ENCODE measurements at places on chromosomes 2 and 18.

DNA sequence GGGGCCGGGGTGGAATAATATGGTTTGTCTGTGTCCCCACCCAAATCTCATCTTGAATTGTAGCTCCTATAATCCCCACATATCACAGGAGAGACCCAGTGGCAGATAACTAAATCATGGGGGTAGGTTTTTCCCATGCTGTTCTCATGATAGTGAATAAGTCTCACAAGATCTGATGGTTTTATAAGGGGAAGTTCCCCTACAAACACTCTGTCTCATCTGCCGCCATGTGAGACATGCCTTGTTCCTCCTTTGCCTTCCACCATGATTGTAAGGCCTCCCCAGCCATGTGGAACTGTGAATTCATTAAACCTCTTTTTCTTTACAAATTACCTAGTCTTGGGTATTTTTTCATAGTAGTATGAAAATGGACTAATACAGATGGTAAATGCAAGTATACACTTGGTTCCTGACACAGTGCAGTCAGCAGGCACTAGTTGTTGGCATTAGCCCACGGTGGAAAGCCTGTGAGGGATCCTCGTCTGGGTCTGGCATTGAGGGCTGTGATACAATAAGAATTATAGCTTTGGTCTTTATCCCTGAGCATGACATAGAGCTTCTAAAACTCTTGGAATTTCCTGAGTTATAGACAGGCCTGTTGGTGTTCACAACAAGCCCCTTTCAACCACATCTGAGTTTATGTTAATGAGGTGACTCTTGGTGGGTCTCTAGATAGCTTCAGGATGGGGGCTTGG lies 135.8 kb downstream of the CABLES1 start:
- no peak for DNase-seq

DNA sequence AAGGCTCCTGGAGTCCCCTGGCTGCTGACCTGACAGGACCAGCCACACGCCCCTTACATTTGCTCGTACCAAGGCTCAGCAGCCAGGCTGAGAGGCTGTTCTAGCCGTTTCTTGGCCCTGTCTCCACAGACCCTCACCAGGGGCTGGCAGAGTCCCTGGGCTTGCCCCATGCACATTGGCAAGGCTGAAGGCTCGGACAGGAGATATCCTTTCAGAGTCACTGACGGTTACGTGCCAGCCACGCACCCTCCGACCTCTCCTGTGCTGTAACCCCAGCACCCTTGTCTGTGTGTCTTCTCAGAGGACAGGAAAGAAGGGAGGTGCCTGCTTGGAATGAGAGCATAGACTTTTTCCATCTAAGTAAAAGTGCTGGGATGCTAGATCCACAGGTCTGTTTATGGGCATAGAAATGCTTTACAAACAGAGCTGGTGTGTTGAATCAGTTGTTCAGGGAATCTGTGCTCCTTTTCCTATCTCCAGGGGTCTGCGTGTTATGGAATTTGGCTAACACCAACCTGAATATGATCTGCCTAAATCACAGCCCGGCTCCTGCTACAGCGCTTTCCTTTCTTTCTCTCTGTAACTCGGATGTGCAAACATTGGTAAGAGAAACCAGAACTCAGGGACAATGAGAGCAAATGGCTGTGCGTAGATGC lies 41.0 kb downstream of the COPS8 start:
- no peak for DNase-seq

DNA sequence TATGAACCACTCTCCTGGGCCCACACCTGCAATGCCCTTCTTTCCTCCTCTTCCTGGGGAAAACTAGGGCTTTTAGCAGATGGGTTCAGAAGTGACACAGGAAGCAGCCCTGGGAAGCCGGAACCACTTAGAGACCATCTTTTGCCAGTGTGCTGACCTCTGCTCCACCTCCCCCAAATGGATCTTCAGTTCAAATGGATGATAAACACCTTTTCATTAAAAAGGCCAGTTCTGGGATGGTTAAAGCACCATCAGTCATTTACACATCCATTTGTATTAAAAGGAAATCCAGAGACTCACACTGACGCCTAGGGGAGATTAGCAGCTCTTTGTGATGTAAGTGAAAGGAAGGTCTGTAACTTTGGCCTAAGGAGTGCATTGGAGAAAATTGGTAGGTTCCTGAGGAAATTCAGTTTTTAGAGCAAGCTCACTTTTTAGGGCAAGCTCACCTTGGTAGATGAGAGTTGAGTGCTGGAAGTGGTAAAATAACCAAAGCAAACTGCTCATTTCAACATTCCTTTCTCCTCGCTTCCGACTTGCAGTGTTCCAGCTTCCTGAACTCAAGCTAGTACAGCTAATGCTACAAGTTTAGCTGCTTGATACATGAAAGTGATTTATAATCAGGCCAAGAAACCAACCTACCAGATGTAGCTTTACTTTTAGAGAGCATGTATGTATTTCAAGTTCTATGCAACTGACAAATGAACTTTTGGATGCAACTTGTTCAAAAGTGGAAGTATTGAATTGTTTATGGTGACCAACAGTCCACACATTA lies 47.7 kb downstream of the ACTR2 start:
- DNase-seq, result no peak

- DNase-seq, result no peak
Measured at GRCh38 chr2:116935097-116935814, 879.2 kb upstream of the DDX18 start.

- no peak for DNase-seq
Measured at GRCh38 chr2:215527736-215528135, 91.9 kb upstream of the FN1 start.

DNA sequence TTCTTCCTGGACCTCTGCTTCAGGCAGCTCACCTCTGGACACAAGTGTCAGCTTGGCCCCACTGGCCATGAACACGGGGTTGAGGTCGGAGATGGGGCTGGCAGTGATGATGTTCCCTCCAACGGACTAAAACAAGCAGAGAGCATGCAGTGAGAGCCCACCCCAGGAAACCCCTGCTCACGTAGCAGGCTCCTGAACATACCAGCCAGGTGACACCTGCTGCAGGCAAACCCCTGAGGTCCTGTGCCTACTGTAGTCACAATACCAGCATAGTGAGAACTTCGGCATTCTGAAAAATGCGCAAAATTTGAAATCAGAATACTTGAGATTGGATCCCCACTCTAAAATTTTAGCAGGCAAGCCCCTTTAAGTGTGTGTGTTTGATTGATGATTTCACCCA lies 32.9 kb downstream of the XDH start:
- DNase-seq, result no peak

DNA sequence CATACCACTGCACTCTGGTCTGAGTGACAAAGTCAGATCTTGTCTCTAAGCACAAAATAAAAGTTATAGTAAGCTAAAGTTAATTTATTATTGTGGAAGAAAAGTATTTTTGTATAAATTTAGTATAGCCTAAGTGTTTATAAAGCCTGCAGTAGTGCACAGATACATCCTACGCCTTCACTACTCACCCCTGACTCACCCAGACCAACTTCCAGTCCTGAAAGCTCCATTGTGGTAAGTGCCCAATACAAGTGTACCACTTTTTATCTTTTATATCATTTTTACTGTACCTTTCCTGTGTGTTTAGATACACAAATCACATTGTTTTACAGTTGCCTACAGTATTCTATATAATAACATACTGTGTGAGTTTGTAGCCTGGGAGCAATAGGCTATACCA lies 57.5 kb downstream of the UBE2E3 start:
- no peak for DNase-seq

DNA sequence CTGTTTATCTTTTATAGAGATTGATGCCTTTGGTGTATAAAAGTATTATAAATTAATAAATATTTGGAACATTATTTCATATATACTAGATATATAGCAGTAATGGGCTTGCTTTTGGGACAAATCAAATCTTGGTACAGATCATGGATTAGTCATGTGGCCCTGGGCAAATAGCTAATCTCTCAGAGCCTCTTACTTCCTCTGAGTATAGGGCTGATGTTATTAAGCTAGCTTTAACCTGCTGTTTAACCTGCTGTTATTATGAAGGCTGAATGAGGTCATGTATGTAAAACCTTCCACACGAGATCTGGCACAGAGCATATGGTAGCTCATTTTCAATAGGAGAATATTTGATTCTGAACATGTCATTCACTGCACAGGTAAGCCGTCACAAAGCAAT lies 5.7 kb downstream of the ITGB6 start:
- DNase-seq, result no peak

DNA sequence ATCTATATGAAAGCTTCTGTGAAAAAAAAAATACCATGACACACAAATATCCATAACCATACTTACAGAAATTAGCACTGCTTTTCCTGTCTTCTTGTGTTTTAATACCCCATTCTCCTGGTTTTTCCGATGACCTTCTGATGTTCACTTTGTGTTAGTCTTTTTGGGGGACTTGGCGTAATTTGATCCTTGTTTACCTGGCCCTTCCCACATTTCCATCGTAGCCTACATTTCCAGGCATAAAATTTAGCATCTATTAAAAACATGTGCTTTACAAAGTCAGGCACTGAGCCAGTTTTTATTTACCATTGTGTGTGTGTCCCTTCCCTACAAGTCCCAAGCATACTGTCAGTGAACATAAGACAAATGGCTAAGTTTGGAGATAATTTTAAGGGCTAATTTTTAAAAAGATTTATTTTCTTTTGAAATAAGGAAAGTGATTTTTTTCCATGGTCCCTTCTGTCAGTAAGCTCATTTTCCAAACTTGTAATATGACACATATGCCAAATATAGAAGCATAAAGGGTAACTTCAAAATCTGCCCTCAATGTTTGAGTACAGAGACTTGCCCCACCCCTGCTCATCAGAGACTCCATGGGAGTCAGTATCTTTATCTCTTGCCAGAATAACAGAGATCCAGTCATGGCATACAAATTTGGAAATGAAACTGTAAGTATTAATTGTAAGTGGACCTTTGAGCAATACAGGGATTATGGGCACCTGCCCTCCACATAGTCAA lies 27.3 kb downstream of the SESTD1 start:
- DNase-seq, result no peak

- DNase-seq, result no peak
Measured at GRCh38 chr2:164624316-164624715, 3.0 kb upstream of the GRB14 start.

GRCh38 chr2:127134235-127134634 lies 27.3 kb upstream of the BIN1 start:
- no peak for DNase-seq

- no peak for DNase-seq
Measured at GRCh38 chr2:240460253-240460711, 24.8 kb downstream of the GPC1 start.

GRCh38 chr2:41020358-41020757 lies 568.5 kb upstream of the SLC8A1 start:
- no peak for DNase-seq

DNA sequence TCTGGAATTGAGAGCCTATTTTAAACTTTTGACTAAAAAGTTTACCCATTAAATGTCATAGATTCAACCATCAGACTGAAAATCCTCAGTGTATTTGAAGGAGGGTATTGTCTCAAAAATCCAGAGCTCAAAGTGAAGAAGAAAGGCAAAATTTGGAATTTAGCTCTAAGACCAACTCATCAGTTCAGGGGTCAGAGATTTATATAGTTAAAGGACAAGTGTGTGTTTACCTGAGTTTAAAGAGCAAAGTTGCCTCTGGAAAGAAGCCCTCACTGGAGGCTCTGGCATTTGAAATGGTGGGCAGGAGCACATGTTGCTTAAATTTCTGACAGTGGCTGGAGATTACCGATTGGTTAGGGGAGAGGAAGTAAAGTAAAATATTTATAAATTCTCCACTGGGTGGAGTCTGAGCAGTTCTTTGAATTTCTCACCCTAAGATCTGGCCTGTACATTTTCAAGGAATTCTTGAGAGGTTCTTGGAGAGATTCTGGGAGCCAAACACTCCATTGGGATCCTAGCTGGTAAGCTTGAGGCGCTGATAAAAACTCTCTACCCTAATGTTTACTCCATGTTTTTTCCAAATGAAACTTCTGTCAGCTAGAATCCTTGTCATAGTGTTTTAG lies at the start of gene KYNU:
TSS of gene KYNU (plus strand) at position 449 of the 623 bp plus-strand sequence. CDS start 7,704 bp downstream, outside the sequence.
- no peak for DNase-seq

- DNase-seq, result no peak
Measured at GRCh38 chr18:70359071-70359470, 70.2 kb downstream of the SOCS6 start.

GRCh38 chr2:214593727-214594126 lies 182.9 kb downstream of the VWC2L start:
- no peak for DNase-seq

GRCh38 chr2:237651761-237652160 lies 24.4 kb downstream of the LRRFIP1 start:
- DNase-seq, result no peak

DNA sequence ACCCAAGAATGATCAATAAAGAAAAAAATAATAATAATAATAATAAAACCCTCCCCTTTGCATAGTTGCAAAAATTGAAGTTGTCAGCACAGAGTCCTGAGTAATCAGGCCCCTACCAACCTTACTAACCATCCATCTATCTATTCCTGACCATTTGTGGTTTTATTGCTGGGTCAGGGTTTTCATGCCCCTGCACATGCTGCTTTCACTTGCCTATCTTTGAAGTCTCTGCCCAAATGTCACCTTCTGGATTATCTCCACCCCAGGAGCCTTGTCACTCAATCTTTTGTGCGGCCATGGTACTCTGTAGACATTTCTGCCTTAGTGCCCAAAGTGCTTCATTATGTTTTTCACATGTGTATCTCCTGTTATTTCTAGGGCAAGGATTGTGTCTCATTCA lies 35.1 kb downstream of the SLC30A6 start:
- no peak for DNase-seq

DNA sequence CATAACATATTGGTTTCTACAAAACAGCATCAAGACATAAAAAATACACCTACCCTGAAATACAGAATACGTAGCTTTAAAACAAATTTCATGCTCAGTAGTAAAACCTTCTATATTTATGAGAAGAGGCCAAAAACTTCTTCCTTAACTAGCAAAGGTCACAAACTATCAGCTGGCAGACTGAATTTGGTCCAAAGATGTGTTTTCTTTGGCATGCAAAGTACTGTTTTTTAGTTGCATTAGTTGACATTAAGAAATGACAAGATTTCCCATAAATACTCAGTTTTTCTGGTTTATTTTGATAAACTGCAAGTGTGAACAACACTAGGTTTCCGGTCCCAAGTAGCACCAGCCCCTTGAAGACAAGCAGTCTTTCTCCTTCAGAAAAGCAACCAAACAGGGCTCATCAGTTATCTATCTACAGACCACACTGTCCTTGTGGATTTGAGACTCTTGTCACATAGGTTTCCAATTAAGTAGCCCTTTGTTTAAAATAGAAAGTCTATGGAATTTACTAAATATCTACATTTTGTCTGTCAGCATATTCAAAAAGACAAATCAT lies 35.6 kb downstream of the SLC25A12 start:
- no peak for DNase-seq

- no peak for DNase-seq
Measured at GRCh38 chr2:19806131-19806530, 95.7 kb downstream of the TTC32 start.

GRCh38 chr2:112277596-112278220 lies 2.3 kb downstream of the ZC3H6 start:
- no peak for DNase-seq

Data from GOT3 (cell line).